ENCODE measurements at places on chromosomes 16 and 17. TPM values are rescaled to one million over a fixed set of nuclear protein-coding genes. Genes with fewer than 3 reads are reported as not detected.

The CTRB2 gene
- total RNA-seq, result not detected

The TLCD3B gene
- total RNA-seq, result 4.6 TPM

The KCNAB3 gene
- 10.3 TPM for total RNA-seq

The RIPOR1 gene
- total RNA-seq, result 10.6 TPM

The GRIN2C gene
- total RNA-seq, result 0.21 TPM

The SPN gene
- total RNA-seq, result 339 TPM

- H3K36me3 ChIP-seq, result no peaks in the 10 kb centered on the region
- H3K4me3 ChIP-seq, result no peak overlapping the region
- peaks cover 2% of the 10 kb centered on the region for H3K4me1 ChIP-seq
These were observed 4.8 kb downstream of the BTBD17 start for GRCh38 chr17:74356646-74357465.

- no peaks in the 10 kb centered on the region for H3K36me3 ChIP-seq
- no peak for DNase-seq
- no peak overlapping the region for H3K4me3 ChIP-seq
- no peak overlapping the region for H3K27ac ChIP-seq
- H3K27me3 ChIP-seq, result no peaks in the 10 kb centered on the region
These were observed 2.6 kb upstream of the ANKFN1 start for GRCh38 chr17:56150649-56151048.

- no peak overlapping the region for H3K4me3 ChIP-seq
- no peaks in the 10 kb centered on the region for H3K27me3 ChIP-seq
- H3K27ac ChIP-seq, result no peak overlapping the region
- no peak for DNase-seq
These were observed 21.5 kb downstream of the FBXO31 start for GRCh38 chr16:87361916-87362619.

GRCh38 chr17:43572368-43572980, 26.3 kb upstream of the ETV4 start:
- H3K36me3 ChIP-seq, result no peaks in the 10 kb centered on the region
- H3K27me3 ChIP-seq, result peaks cover 7% of the 10 kb centered on the region
- H3K4me3 ChIP-seq, result no peak overlapping the region
- no peak for DNase-seq
- peaks cover 5% of the 10 kb centered on the region for H3K4me1 ChIP-seq
- H3K27ac ChIP-seq, result no peak overlapping the region

DNA sequence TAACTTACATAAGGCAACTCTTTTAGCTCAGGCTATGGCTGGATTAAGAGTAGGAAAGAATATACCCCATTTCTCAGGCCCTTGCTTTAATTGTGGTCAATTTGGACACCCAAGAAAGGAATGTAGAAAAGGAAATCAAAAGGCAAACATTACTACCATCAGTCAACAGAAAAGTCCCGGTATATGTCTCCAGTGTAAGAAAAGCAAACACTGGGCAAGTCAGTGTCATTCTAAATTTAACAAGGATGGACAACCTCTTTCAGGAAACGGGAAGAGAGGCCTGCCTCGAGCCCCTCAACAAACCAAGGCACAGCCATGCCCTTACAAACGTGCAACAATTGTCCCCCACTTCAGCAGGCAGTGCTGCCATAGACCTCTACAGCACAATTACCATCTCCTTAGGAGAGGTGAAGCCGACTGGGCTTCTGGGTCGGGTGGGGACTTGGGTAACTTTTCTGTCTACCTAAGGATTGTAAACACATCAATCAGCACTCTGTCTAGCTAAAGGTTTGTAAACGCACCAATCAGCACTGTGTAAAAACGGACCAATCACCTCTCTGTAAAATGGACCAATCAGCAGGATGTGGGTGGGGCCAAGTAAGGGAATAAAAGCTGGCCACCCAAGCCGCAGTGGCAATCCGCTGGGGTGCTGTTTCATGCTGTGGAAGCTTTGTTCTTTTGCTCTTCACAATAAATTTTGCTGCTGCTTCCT, 12.4 kb downstream of the MRPL58 start:
- peak overlapping the region; percentile 44 for H3K27ac ChIP-seq
- peak overlapping the region; percentile 27 for H3K4me3 ChIP-seq
- peak; percentile 58 for DNase-seq
- peaks cover 21% of the 10 kb centered on the region for H3K4me1 ChIP-seq

- H3K27ac ChIP-seq, result no peak overlapping the region
- DNase-seq, result no peak
- peaks cover 3% of the 10 kb centered on the region for H3K4me1 ChIP-seq
- H3K27me3 ChIP-seq, result peaks cover 12% of the 10 kb centered on the region
These were observed 8.8 kb downstream of the STX1B start for GRCh38 chr16:31001507-31002249.

GRCh38 chr16:11968577-11968976, 3.6 kb downstream of the TNFRSF17 start:
- no peak overlapping the region for H3K4me3 ChIP-seq
- no peak for DNase-seq
- H3K36me3 ChIP-seq, result no peaks in the 10 kb centered on the region
- no peaks in the 10 kb centered on the region for H3K4me1 ChIP-seq
- peaks cover 3% of the 10 kb centered on the region for H3K27me3 ChIP-seq

GRCh38 chr16:27819356-27819755, 244.2 kb downstream of the GSG1L start:
- H3K27me3 ChIP-seq, result no peaks in the 10 kb centered on the region
- no peak overlapping the region for H3K27ac ChIP-seq
- no peak overlapping the region for H3K4me3 ChIP-seq
- DNase-seq, result no peak

GRCh38 chr17:80683625-80684104, 139.0 kb downstream of the RPTOR start:
- no peak overlapping the region for H3K4me3 ChIP-seq
- H3K27ac ChIP-seq, result no peak overlapping the region
- peaks cover 38% of the 10 kb centered on the region for H3K4me1 ChIP-seq
- DNase-seq, result no peak

GRCh38 chr17:7477392-7478275, 1.8 kb downstream of the ZBTB4 start:
- H3K36me3 ChIP-seq, result peaks cover 22% of the 10 kb centered on the region
- peak overlapping the region; percentile 90 for H3K27ac ChIP-seq
- H3K4me3 ChIP-seq, result peak overlapping the region; percentile 94
- no peaks in the 10 kb centered on the region for H3K27me3 ChIP-seq

DNA sequence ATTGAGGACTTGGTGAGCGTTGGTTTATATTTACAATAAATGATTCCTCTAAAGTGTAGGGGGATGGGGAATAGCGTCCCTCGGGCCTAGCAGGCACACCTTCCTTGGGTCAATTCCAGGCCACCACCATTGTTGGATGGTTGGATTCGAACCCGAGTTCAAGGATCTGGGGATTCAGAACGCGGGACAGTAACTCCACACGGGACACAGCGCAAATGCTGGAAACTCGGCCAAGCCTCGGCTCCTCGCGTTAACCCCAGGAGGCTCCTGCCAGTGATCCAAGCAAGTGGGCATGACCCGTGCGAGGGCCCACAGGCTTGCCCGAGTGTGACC, 613 bp downstream of the B9D1 start:
- peaks cover 34% of the 10 kb centered on the region for H3K27me3 ChIP-seq
- no peak for DNase-seq
- peak overlapping the region; percentile 42 for H3K4me3 ChIP-seq
- no peak overlapping the region for H3K27ac ChIP-seq

- peak overlapping the region; percentile 47 for H3K4me3 ChIP-seq
- H3K4me1 ChIP-seq, result peaks cover 49% of the 10 kb centered on the region
- peak; percentile 74 for DNase-seq
- peaks cover 2% of the 10 kb centered on the region for H3K36me3 ChIP-seq
These were observed 286.6 kb upstream of the CCL2 start for GRCh38 chr17:33968350-33969044.

GRCh38 chr17:80224683-80225082, 4.5 kb downstream of the SLC26A11 start:
- H3K4me1 ChIP-seq, result peaks cover 4% of the 10 kb centered on the region
- no peaks in the 10 kb centered on the region for H3K36me3 ChIP-seq
- H3K4me3 ChIP-seq, result no peak overlapping the region
- DNase-seq, result no peak

DNA sequence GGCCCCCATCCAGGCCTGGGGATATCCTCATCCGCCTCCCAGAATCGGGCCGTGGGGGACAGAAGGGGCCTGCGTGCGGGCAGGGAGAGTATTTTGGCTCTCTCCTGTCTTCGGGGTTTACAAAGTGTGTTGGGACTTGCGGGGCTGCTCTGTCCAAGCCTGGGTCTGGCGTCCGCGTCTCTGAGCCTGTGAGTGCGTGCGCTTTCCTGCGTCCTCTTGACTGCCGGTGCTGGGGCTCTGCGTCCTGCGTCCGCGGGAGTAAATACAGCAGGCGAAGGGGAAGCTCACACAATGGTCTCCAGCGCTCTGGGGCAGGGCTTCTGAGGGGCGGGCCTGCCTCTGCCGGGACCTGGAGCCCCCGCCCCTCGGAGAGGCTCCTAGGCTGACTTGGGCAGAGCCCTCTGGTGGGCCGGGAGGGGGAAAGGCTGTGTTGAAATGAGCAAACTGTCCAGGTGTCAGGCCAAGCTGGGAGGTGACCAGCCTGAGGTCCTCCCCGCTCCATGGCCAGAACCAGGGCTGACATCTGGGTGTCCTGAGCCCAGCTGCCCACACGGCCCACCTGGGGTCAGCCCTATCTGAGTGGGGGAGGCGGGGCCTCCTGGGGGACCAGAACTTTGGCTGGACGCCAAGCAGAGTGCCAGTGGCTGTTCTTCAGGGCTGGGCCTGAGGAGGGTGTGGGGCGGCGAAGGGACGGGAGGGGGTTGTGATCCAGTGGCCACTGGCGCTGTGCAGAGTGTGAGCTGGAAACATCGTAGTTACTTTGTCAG, 233.6 kb downstream of the SEC14L1 start:
- H3K36me3 ChIP-seq, result peaks cover 38% of the 10 kb centered on the region
- peaks cover 71% of the 10 kb centered on the region for H3K4me1 ChIP-seq
- H3K27me3 ChIP-seq, result no peaks in the 10 kb centered on the region
- peak overlapping the region; percentile 95 for H3K4me3 ChIP-seq

DNA sequence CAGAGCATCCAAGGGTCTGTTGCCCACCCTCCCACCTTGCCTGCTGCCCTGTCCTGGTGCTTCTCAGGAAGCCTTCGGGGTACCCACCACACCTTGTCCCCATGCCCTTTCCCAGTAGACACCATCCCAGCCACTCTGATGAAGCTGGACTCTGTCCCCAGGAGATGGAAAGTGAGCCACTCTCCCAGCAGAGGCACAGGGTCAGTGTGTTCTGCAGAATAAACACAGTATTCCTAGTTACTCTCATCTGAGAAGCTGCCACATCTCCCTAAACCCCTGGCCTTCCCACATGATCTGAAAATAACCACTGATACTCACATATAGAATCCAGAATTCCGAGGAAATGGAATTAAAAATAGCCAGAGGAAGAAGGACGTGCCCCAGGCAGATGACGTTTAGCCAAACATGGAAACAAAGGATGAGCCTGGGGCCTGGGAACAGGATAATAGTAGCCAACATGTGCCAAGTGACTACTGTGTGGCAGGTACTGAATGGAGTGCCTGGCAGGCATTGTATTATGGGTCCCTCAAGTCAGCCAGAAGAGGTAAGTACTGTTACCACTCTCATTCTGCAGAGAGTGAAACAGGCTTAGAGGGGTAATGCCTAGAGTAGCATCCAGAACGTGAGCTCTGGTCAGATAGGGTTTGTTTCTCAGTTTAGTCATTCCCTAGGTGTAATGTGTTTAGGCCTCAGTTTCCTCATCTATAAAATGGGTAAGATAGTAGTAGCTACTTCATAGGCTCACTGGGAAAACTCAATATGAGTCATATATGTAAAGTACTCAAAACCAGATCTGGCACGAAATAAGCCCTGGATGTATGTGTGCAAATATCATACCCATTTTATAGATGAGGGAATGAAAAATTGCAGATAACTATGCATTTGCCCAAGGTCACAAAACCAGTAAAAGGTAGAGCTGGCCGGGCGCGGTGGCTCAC, 20.8 kb upstream of the PEMT start:
- H3K4me1 ChIP-seq, result no peaks in the 10 kb centered on the region
- no peaks in the 10 kb centered on the region for H3K36me3 ChIP-seq

DNA sequence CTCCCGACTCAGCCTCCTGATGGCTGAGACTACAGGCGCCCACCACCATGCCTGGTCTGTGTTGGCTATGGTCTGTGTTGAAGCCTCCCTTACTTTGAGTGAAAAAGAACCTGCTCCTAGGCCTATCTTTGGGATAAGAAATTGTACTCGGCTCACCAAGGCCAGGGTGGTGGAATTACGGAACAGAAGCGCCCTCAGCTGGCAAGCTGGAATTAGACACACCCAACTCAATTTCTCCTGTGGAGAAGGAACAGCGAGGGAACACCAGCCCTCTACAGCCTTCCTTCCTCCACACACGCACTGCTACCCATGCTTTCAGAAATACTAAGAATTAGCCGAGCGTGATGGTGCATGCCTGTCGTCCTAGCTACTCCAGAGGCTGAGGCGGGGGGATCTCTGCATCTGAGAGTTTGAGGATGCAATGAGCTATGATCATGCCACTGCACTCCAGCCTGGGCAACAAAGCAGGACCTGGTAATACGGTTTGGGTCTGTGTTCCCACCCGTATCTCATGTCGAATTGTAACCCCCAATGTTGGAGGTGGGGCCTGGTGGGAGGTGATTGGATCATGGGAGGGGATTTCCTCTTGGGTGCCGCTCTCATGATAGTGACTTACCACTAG, 40.1 kb upstream of the RBBP6 start:
- no peaks in the 10 kb centered on the region for H3K36me3 ChIP-seq
- H3K4me1 ChIP-seq, result no peaks in the 10 kb centered on the region
- peaks cover 8% of the 10 kb centered on the region for H3K27me3 ChIP-seq
- no peak for DNase-seq

DNA sequence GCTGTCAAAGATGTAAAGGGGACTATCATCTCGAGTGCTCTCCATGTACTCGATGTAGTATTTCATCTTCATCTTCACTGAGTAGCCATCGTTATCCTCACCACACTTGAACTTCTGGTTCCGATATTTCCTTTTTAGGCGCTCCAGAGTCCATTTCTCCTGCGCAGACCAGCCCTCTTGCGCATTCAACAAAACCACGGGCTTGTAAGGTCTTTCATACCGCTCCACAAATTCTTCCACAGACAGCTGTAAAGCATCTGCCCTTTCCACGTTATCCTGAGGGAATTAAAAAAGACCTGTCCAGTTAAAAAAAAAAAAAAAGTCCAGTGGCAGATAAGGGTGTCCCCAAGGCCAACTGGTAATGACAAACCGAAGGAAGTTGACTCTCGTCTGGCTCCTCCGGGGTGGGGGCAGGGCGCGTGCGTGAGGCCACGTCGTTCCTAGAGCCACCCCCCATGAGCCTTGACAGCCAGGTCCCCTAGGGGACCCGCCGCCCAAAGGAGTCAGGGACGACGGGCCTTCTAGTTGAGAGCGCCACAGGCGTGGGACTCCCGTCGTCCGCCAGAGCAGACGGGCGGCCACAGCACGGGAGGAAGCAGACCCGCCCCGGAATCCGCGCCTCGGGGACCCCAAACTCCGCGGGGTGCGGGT, 701 bp downstream of the JMJD6 start:
- peak overlapping the region; percentile 97 for H3K4me3 ChIP-seq
- peaks cover 69% of the 10 kb centered on the region for H3K36me3 ChIP-seq
- peak overlapping the region; percentile 96 for H3K27ac ChIP-seq
- peaks cover 69% of the 10 kb centered on the region for H3K4me1 ChIP-seq
- peak; percentile 84 for DNase-seq
